ENCODE measurements at places on chromosomes 4 and X. TPM values are rescaled to one million over a fixed set of nuclear protein-coding genes. Genes with fewer than 3 reads are reported as not detected.
A peak's percentile ranks its signal among the peaks of the same experiment; 100 is the strongest.

The RNF150 gene
- total RNA-seq, result 9.7 TPM

DNA sequence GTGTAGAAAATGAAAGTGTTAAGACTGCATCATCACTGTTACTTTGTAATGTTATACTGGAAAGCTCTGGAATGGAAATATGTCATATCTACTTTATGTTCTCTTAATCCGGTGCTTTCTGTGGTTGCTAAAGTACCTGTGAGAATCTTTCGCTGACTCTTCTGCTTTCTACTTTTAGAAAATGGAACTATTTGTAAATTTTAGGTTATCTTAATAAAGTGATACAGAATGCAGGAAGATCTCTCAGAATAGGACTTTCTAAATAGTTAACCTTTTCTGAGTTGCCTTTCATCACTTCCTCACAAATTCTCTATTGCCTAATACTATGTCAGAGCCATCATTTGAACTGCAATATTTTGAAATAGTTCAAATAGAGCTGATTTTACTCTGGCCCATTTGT, 69.3 kb downstream of the BMP2K start:
- H3K27ac ChIP-seq, result no peak overlapping the region
- H3K36me3 ChIP-seq, result no peaks in the 10 kb centered on the region
- H3K27me3 ChIP-seq, result no peaks in the 10 kb centered on the region
- no peak for DNase-seq
- no peak overlapping the region for H3K4me3 ChIP-seq
- no peaks in the 10 kb centered on the region for H3K4me1 ChIP-seq

- H3K4me3 ChIP-seq, result no peak overlapping the region
- DNase-seq, result no peak
These were observed 21.7 kb upstream of the MND1 start for GRCh38 chr4:153322791-153323190.

DNA sequence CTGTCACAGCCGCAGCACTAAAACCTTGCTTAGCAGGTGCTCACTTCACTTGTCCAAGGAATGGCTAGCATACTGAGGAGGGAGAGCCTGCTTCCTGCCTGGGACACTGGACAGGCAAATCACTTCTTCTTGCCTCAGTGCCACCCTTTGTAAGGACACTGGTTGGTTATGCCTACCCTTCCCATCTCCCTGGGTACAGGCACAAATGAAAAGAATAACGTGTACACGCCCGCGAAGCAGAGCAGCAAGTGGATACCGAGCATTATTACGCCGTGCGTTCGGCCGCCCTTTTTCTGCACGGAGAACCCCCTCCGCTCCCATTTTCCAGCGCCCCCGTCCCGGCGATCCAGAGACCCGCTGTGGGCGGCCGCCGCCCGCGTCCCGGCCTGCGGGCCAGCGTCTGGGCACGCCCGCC, 338 bp upstream of the KLHL2 start:
- H3K4me3 ChIP-seq, result peak overlapping the region; percentile 86
- DNase-seq, result peak; percentile 16
- peaks cover 4% of the 10 kb centered on the region for H3K4me1 ChIP-seq
- H3K36me3 ChIP-seq, result no peaks in the 10 kb centered on the region
- H3K27me3 ChIP-seq, result no peaks in the 10 kb centered on the region

The REPS2 gene
- total RNA-seq, result 18.2 TPM

GRCh38 chr4:30380404-30380998, 339.7 kb upstream of the PCDH7 start:
- no peaks in the 10 kb centered on the region for H3K27me3 ChIP-seq
- no peak for DNase-seq
- H3K27ac ChIP-seq, result no peak overlapping the region
- H3K36me3 ChIP-seq, result no peaks in the 10 kb centered on the region
- H3K4me3 ChIP-seq, result no peak overlapping the region

GRCh38 chr4:108520807-108521206, 99.6 kb upstream of the RPL34 start:
- H3K36me3 ChIP-seq, result no peaks in the 10 kb centered on the region
- no peak for DNase-seq
- no peak overlapping the region for H3K27ac ChIP-seq

- no peak overlapping the region for H3K4me3 ChIP-seq
- H3K27ac ChIP-seq, result no peak overlapping the region
- no peaks in the 10 kb centered on the region for H3K4me1 ChIP-seq
- H3K27me3 ChIP-seq, result no peaks in the 10 kb centered on the region
- H3K36me3 ChIP-seq, result no peaks in the 10 kb centered on the region
These were observed 97.9 kb downstream of the MAB21L2 start for GRCh38 chr4:150679765-150680343.

The SHOX gene
- total RNA-seq, result not detected

The FAT1 gene
- total RNA-seq, result 245 TPM

- H3K27me3 ChIP-seq, result no peaks in the 10 kb centered on the region
- no peak overlapping the region for H3K4me3 ChIP-seq
- H3K27ac ChIP-seq, result peak overlapping the region; percentile 26
- H3K4me1 ChIP-seq, result no peaks in the 10 kb centered on the region
- DNase-seq, result no peak
- no peaks in the 10 kb centered on the region for H3K36me3 ChIP-seq
These were observed 21.5 kb downstream of the FAM114A1 start for GRCh38 chr4:38889143-38889542.

DNA sequence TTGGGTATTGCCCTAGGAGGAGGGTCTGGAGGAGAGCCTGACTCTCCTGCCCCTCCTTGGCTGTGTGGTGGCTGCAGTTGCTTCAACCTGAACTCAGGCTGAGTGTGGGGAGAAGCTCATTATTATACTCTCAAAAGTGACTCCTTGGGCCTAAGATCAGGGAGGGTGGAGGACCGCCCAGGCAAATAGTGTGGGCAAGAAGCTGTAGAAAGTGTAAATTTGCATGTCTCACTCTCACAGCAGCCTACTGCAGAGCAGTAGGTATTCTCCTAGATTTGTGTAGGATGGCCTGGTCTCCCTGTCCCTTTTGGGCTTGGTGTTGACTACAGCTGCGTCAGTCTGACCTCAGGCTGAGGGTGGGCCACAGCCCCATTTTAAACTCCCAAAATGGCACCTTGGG, 156.1 kb downstream of the ZNF330 start:
- H3K4me1 ChIP-seq, result no peaks in the 10 kb centered on the region
- H3K27me3 ChIP-seq, result no peaks in the 10 kb centered on the region
- H3K36me3 ChIP-seq, result no peaks in the 10 kb centered on the region

The SMIM43 gene
- not detected for total RNA-seq

GRCh38 chr4:52173470-52174045, 122.5 kb downstream of the SPATA18 start:
- H3K36me3 ChIP-seq, result no peaks in the 10 kb centered on the region
- no peak overlapping the region for H3K27ac ChIP-seq
- no peak for DNase-seq
- H3K27me3 ChIP-seq, result no peaks in the 10 kb centered on the region

The BMP15 gene
- total RNA-seq, result not detected

DNA sequence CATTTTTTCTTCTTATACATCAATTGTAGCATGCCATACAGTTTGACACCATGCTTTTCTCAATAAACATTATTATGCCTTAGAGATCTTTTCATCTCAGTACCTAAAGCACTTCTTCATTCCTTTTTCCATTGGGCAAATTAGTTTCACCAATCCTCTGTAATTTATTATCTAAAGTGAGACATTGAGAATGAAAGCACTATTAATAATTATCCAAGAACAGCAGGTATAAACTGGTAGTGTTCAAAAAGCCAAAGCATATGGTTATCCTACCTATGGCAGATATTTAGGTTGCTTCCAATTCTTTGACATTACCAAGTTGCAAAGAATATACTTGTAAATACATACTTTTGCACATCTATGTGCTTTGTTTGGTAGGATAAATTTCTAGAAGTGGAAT, 15.6 kb downstream of the LAMTOR3 start:
- no peaks in the 10 kb centered on the region for H3K27me3 ChIP-seq
- DNase-seq, result no peak
- no peak overlapping the region for H3K4me3 ChIP-seq
- H3K4me1 ChIP-seq, result no peaks in the 10 kb centered on the region
- H3K27ac ChIP-seq, result no peak overlapping the region

The F8A2 gene
- not detected for total RNA-seq

The VCX gene
- not detected for total RNA-seq

The MAGEA10 gene
- total RNA-seq, result not detected

GRCh38 chr4:42363614-42364013, 33.7 kb upstream of the SHISA3 start:
- DNase-seq, result no peak
- H3K27ac ChIP-seq, result no peak overlapping the region
- no peaks in the 10 kb centered on the region for H3K36me3 ChIP-seq
- H3K4me1 ChIP-seq, result no peaks in the 10 kb centered on the region
- H3K4me3 ChIP-seq, result no peak overlapping the region
- H3K27me3 ChIP-seq, result no peaks in the 10 kb centered on the region

GRCh38 chr4:41146716-41147506, 67.4 kb downstream of the APBB2 start:
- H3K27ac ChIP-seq, result peak overlapping the region; percentile 87
- peaks cover 12% of the 10 kb centered on the region for H3K4me1 ChIP-seq
- no peaks in the 10 kb centered on the region for H3K36me3 ChIP-seq
- H3K4me3 ChIP-seq, result no peak overlapping the region
- no peaks in the 10 kb centered on the region for H3K27me3 ChIP-seq

The TMEM31 gene
- total RNA-seq, result 0.85 TPM

The CSAG3 gene
- not detected for total RNA-seq

GRCh38 chrX:108264376-108264775, 172.8 kb downstream of the ATG4A start:
- no peak for DNase-seq
- no peak overlapping the region for H3K4me3 ChIP-seq
- no peaks in the 10 kb centered on the region for H3K4me1 ChIP-seq
- H3K27ac ChIP-seq, result no peak overlapping the region
- no peaks in the 10 kb centered on the region for H3K36me3 ChIP-seq

The FGFRL1 gene
- 2.8 TPM for total RNA-seq

DNA sequence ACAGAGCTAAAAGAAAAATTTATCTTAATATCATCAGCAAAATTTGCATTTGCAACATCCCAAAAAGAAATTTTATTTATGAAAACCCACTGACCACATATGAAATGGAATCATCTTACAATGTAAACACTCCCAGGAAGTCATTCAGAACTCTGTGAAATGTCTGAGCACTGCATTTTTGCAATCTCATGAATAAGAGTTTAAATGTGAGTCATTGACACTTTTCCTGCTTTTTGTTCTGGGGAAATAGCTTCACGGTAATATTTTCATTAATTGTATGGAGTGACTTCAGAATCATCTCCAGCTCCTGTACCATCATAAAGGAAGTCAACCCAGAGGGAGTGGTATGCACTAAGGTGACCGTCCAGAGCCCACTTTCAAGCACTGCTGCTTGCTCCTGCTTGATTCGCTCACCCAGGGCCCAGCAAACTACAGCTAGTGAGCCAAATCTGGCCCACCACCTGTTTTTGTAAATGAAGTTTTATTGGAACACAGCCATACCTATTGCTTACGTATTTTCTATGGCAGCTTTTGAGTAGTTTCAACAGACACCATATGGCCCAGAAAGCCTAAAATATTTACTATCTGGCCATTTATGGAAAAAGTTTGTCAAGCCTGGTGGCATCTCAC, 17.2 kb downstream of the EDNRA start:
- H3K27me3 ChIP-seq, result no peaks in the 10 kb centered on the region
- H3K4me1 ChIP-seq, result no peaks in the 10 kb centered on the region
- DNase-seq, result no peak
- no peak overlapping the region for H3K4me3 ChIP-seq
- no peak overlapping the region for H3K27ac ChIP-seq

The HSD17B13 gene
- 2.4 TPM for total RNA-seq

The PPP1R2C gene
- total RNA-seq, result not detected

DNA sequence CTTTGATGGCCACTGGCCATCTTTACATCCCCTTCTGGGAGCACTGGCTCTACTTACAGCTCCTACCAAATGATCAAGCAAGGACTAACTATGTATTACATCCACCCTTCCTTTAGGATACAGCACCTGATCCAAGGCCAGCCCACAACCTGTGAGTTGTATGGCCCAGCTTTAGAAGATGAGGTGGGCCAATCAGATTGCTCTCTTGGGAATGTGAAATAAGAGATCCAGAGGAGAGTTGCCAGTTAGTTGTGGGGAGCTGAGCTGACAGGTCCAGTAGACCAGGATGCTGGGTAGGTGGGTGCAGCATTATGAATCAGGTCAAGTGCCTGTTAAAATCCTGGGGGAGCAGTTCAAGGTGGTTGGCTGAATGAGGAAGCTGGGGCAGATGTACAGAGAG, 111.5 kb downstream of the GNL3L start:
- no peaks in the 10 kb centered on the region for H3K27me3 ChIP-seq
- H3K36me3 ChIP-seq, result no peaks in the 10 kb centered on the region

The ERVMER34-1 gene
- 1.2 TPM for total RNA-seq

The RBM41 gene
- 13.5 TPM for total RNA-seq

- H3K27me3 ChIP-seq, result no peaks in the 10 kb centered on the region
- H3K36me3 ChIP-seq, result no peaks in the 10 kb centered on the region
- peak; percentile 88 for DNase-seq
- H3K4me1 ChIP-seq, result no peaks in the 10 kb centered on the region
- peak overlapping the region; percentile 73 for H3K4me3 ChIP-seq
These were observed 82.3 kb upstream of the CD99 start for GRCh38 chrX:2608638-2609430.

The SCML1 gene
- total RNA-seq, result 21.2 TPM

DNA sequence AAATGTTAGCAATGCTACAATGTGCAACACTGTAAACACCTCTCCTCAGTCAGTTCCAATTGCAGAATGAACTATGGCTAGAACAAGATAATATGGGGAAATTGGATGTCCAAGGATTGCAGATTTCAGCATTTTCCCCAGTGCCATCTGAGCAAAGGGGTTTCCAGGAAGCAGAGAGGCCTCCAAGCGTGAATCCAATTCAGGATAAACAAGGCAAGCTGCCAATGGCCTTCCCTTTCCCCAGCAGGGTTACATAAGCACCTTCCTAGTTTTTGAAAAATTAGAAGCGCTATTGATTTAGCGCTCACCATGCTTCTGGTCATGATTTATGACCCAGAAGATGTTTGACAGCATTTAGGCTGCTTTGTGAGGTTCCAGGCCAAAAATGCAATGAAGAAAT, 223.0 kb upstream of the GATB start:
- no peaks in the 10 kb centered on the region for H3K4me1 ChIP-seq
- H3K27me3 ChIP-seq, result no peaks in the 10 kb centered on the region
- no peak overlapping the region for H3K4me3 ChIP-seq
- no peaks in the 10 kb centered on the region for H3K36me3 ChIP-seq

GRCh38 chrX:28979877-28980276, 392.6 kb downstream of the IL1RAPL1 start:
- H3K4me3 ChIP-seq, result no peak overlapping the region
- no peaks in the 10 kb centered on the region for H3K36me3 ChIP-seq
- no peak for DNase-seq

DNA sequence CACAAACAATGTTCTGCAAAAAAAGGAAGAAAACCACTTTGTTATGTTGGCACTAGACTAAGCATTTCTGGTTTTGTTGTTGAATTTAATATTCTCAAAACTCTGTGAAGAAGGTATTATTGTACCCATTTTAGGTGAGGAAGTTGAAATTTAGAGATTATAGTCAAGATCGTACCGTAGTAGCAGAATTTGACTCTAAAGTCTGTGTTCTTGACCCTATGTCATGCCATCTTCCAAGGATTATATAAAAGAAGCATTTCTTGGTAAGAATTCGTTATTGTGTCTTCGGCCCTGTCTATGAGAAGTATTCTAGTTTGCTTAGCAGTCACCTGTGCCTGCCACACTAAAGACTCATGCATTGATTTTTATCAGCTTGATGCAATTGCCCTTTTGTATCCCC, 104.4 kb upstream of the MAP9 start:
- H3K27ac ChIP-seq, result no peak overlapping the region
- DNase-seq, result no peak
- no peak overlapping the region for H3K4me3 ChIP-seq
- H3K36me3 ChIP-seq, result no peaks in the 10 kb centered on the region

The SLC7A11 gene
- total RNA-seq, result not detected

The L1CAM gene
- not detected for total RNA-seq

The STPG2 gene
- total RNA-seq, result 1.0 TPM

GRCh38 chrX:20267607-20267930, 860 bp upstream of the RPS6KA3 start:
- H3K4me1 ChIP-seq, result no peaks in the 10 kb centered on the region
- peak overlapping the region; percentile 65 for H3K4me3 ChIP-seq
- DNase-seq, result no peak
- no peaks in the 10 kb centered on the region for H3K36me3 ChIP-seq

The UGT2A1 gene
- not detected for total RNA-seq
